ENCODE measurements at places on chromosomes 3 and 15.

DNA sequence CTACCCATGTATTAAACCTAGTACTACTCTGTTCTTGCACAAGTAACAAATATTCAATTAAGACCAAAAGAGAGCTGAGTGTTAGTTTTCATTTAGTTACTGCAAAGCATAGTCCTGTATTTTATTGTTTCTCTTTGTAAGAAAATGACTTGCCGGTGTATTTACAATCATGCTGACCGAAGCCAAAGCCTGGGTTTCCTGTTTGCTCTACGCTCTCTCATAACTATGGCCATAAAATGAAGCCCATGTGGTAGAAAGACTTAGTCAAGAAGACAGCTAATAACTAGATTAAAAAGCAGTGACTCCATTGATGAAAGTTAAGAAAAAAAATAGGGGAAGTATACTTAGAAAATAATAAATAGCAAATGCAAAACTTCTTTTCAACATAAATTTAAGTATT lies 479.9 kb downstream of the CNTN4 start:
- DNase-seq = no peak

DNA sequence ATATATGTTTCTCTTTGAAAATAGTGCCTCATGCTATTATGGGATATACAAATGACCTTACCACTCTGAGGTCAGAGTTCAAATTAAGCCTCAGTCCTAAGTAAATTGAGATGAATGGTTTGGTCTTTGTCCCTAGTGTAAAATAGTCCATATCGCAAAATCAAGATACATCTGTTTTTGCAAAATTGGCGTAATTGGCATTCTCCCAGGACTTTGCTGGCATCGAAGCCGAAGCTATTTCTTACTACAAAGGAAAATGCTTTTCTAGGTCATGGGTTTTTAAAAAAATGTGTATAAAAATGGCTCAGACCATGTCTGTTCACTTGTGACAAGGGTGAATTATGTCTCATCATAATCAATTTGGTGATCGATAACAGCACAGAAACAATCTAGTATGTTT lies 25.9 kb downstream of the ROBO2 start:
- no peak for DNase-seq

GRCh38 chr3:64484289-64484992 lies 203.4 kb downstream of the ADAMTS9 start:
- DNase-seq = peak; percentile 90

GRCh38 chr3:53083521-53083920 lies 37.6 kb upstream of the SFMBT1 start:
- peak; percentile 28 for DNase-seq

DNA sequence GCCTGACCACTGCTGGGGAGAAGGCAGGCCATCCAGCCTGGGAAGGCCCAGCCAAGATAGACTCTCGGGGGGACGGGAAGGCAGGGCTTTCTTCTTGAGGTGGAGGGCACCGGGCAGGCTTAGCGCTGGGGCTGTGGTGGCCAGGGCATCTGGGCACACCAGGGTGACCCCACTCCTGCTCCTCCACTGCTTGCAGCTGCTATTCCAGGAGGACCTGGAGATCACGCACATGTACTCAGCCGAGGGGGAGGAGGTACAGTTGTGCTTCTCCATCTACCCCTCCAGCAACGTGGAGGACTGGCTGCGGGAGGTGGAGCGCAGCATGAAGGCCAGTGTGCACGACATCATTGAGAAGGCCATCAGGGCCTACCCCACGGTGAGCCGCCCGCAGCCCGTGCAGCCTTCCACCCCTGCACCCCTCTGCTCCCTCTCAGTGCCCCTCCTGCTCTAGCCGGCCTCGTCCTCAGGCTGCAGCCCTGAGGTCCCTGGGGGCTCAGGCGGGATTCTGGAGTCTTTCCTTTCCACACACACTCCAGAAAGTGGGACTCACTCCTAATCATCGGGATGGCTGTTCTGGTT lies 42.3 kb downstream of the DNAH1 start:
- DNase-seq = no peak

- peak; percentile 68 for DNase-seq
Observed at GRCh38 chr3:45010811-45011333, 15.2 kb upstream of the CLEC3B start.

GRCh38 chr3:113741620-113742019 lies 4.4 kb downstream of the NAA50 start:
- peak; percentile 32 for DNase-seq

DNA sequence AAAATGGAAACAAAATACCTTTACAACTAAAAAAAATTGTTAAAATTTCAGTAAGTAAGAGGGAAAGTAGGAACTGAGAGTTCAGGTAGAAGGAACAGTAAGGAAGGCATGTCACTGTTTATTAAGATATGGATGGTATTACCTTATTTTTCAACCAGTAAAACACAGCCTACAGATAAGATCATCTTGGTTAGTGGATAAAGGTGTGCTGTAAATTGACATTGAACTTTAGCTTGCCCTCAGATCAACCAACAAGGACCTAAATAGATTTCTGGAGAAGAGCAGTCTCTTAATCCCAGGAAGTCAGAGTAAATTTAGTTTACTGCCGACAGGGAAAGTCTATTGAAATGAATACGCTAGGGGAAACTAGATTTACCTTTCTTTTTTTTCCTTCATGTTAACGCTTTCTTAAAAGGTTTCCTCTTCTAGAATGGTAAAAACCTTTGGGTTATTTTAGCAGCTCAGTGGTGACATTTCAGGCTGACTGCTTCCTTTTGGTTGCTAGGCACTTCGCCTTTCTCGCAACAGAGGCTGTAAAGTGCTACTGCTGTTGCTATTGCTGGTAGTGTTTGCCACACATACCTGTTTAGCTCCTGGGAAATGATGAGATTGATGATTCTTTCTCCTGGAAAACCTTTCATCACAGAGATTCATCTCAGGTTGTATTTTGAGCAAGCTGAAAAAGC lies 12.9 kb downstream of the DZIP3 start:
- peak; percentile 18 for DNase-seq

DNA sequence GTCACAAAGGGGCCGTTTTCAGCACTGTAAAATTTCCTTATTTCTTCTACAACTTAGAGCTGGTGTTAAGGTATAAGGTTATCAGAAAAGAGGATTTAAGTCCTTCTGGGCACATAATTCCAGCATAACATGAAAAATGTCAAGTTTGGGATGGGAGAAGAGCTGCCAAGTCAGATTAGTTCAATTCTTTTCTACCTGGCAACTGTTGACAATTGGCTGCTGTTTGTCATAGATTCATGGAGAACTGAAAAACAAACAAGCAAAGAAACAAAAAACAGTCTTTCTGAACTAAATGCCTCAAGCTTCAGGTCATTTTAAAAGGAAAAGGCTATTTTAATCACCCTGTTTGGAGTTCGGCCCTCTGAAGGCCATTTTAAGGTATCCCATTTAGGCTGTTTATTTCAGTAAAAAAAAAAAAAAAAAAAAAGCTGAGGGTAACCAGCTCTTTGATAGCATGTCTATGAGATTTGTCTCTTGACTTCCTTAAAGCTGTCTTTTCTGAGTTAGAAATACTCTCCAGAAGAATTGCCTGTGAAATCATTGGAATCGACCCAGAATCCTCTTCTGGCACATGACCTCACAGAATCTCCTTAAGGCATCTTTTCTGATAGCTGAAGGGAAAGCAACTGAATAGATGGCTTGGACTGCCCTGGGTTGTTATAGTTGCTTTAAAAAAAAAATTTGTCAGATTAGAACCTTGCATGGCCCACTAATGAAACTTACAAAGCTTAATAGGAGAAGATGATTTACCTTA lies 173.3 kb downstream of the SEMA6D start:
- no peak for DNase-seq

DNA sequence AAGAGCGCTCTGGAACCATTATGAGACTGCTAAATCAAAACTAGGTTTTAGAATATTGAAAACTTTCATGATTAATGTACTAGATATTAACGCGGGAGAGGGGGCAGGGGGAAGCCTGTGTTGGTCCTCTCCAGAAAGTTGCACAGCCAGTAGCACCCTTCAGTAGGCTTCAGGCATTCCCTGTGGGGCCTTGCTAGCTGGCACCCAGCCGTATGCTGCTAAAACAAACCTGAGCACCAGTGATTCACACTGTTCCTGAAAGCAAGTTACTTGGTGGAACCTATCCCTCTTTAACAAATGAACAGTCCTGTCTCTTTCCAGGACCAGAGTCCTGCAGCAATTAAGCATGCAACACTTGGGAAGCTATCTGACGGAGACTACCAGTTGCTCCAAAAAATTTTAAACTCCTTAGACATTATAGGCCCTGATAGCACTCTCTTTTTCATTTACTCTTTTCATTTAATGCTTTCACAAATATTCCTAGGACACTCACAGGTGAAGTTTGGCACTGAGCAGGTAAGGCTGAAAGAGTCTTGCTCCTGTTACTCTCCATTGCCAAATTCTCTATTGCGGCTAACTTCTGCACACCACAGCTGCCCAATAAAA lies 1.2 kb upstream of the ATRIP start:
- no peak for DNase-seq

GRCh38 chr3:139252719-139253118 lies 91.1 kb upstream of the MRPS22 start:
- no peak for DNase-seq

GRCh38 chr3:127036209-127037020 lies 53.5 kb downstream of the PLXNA1 start:
- DNase-seq = no peak

GRCh38 chr15:68211656-68212320 lies 6.7 kb upstream of the CALML4 start:
- no peak for DNase-seq

GRCh38 chr15:85406916-85407315 lies 26.5 kb downstream of the AKAP13 start:
- peak; percentile 55 for DNase-seq

DNA sequence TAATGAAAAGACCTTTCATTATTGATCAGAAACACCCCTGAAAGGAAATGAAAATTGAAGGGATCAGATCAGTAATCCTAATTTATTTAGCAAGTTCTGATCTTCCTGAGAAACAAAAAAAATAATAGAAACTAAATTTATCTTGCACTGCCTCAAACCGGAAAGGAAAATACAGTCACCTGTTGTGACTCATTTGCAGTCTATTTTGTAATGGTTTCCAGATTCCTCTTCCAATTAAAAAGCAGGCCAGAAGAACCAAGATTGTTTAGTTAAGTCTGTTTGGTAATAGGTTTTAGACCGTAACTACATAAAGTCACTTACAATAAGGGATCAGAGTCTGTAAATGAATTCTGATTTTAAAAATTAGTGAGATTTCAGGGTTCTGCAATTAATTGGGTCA lies 49.7 kb upstream of the ATOSA start:
- peak; percentile 82 for DNase-seq

DNA sequence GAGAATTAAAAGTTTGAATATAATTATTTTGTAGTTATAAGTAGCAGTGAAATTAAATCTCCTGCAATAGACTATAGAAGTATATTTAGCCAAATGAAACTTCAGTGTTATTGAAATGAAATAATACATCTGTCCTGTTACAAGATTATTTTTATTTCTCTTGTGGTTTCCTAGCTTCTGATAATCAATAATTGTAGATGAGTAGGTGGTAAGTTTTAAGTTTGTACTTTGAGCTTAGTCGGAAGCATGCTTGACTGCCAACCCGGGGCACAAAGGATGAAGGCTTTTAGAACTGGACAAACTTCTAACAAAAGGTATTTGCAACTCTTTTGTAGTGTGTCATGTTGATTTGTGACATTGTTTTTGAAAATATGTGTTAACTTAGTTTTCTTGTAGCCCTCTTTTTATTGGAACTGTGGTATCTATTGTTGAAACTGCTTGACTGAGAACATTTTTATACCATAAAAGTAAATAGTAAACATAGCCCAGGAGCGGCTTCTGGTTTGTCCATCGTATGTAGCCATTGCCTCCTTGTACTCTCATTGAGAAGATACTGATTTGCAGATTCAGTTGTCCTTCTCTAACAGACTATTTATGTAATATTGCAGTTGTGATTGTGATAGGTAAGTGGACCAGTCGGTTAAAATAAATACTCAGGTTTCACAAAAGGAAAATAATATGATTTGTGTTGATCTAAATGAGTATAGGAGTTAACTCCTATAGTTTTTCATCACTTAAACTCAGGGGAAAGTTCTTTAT lies 2.9 kb downstream of the CTNNB1 start:
- DNase-seq = no peak

GRCh38 chr3:5057272-5057671 lies 64.8 kb upstream of the ARL8B start:
- DNase-seq = no peak

Data from cardiac fibroblast (primary cell).